Tibial artery (tissue), 4 donors: ENCODE measurements at places on chromosomes 7 and 10.

GRCh38 chr7:120273476-120273975, 551 bp downstream of the KCND2 start:
- DNase-seq: no peak

DNA sequence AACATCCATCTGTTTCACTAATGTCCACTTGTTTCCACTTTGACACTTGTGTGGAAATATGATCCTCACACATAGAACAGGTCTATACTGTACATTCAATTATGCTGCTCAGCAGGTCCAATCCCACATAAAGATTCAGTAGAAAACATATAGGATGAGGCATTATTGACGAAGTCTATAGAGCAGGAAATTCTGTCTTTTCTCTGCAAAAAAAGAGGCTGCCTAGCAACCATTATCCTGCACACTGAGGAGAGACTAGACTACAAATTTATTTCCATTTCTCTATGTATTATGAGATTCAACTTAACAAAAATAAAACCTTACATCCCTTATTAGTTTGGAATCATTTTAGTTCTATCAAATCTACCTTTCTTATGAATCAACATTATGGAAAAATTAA, 204.6 kb upstream of the POM121L12 start:
- DNase-seq: no peak

DNA sequence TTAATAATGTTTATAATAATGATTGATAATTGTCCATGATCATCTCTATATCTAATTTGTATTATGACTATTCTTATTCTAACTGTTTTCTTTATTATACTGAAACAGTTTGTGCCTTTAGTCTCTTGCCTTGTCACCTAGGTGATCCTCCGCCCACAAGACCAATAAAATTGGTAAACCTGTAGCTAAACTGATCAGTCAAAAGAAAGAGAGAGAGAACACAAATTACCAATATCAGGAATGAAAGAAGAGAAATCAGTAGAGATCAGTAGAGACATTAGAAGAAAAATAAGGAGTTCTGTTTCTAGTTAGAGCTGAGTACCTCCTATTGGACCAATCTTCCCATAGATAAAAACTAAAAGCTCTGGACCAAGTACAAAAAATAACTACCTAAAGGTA, 6.1 kb upstream of the COA1 start:
- no peak for DNase-seq

GRCh38 chr10:47277352-47278151, 22.4 kb upstream of the GDF10 start:
- no peak for DNase-seq

- DNase-seq: no peak
These were observed 27.1 kb upstream of the STOX1 start for GRCh38 chr10:68800211-68800610.

DNA sequence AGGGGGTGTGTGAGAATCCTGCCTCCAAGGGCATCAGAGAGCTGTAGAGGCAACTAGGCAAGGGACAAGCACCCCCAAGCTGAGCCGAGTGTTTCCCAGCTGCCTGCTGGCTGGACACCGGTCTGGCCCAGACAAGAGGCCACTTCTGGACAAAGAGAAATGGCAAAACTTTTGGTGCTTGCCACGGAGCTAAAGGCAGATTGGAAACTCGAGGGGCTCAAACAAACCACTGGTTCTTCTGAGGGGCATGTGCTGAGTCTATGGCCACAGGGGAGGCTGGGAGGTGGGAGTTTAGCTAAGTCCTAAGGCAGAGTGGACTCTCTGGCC, 66.5 kb upstream of the INPP5A start:
- DNase-seq: peak; percentile 58
